ENCODE measurements at places on chromosomes 13 and 19.

DNA sequence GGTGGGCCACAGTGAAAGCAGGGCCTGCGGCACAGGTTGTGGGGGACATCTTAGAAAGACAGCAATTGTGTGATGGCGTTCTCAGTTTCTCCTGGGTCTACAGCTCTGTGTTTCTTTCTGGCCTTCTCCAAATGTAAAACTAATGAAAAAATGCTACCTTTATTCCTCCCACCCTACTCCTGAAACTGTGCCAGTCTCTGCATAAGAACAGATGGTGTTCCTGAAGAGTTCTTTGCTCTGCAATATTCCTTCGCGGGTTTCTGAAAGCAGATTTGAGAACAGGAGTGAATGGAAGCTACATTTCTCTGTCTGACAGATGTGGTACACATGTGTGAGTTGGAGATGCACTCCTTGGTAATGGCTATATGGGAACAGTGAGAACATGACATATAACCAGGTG, 18.0 kb upstream of the LRCH1 start:
- DNase-seq, result no peak

DNA sequence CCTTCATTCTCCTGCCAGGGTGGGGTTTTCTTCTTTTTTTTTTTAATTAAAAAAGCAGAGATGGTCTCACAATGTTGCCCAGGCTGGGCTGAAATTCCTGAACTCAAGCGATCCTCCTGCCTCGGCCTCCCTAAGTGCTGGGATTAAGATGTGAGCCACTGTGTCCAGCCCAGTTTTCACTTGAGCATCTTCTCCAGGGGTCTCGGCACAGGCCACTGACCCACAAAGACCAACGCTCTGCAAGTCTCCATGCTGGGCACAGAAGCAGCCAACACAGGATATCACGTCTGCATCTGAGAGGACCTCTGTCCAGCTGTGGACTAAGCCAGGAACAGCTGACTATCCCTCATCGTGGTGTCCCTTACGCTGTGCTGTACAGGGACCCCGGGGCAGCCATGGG, 9.5 kb upstream of the TMEM86B start:
- no peak for DNase-seq

DNA sequence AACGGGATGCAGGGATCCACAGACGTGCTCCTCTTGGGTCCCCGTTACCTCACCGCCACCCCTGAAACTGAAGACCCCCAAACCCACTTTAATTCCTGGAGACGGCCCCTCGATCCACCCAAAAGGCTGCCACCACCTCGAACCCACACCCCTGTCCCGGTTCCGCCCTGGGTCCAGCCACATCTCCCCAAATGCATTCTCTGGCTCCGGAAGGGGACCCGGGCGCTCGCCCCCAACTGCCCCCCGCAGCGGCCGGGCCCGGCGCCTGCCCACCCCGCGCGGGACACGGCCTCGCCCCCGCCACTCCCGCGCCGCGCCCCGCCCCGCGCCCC, 219 bp upstream of the FSTL3 start:
- no peak for DNase-seq

GRCh38 chr13:79786176-79786575, 305.2 kb downstream of the NDFIP2 start:
- DNase-seq, result no peak

DNA sequence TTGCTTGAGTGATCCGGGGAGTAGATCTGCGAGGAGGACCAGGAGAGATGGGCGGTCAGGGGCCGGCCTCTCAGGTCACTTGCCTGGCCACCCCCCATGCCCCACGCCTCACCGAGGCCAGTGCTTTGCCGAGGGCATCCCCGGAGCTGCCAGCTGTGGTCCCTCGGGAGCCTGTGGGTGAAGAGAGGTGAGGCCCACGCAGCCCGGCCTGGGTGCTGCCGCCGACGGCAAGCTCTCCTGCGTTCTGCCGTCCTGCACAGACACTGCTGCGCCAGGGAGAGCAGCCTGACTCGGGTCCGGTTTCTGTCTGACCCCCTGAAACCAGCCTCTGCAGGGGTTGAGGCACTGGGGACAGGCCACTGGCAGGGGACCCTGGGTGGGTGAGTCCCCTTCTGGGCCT, 15.8 kb upstream of the UQCR11 start:
- no peak for DNase-seq

DNA sequence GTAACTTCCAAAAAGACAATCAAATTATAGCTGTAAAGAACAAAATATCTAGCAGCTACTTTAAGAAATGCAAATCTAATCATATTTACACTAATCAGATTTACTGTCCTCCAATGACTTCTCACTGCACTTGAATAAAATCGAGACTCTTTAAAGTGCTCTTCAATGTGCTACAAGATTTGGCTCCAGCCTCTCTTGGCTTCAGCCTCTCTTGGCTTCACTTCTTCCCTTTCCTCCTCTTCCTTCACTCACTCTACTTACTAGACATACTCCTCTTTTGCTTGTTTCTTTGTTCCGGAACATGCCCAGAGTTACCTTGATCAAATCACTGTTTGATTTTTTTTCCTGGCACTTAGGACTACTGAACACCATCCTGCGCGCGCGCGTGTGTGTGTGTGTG, 495.4 kb downstream of the LMO7 start:
- DNase-seq, result no peak

GRCh38 chr13:68078874-68079273, 848.7 kb upstream of the PCDH9 start:
- DNase-seq, result no peak

- no peak for DNase-seq
Observed at GRCh38 chr13:36057041-36057440, 74.1 kb downstream of the DCLK1 start.

- no peak for DNase-seq
Observed at GRCh38 chr13:110125613-110126272, 181.2 kb downstream of the COL4A1 start.

GRCh38 chr19:45939792-45940514, 25.4 kb upstream of the NANOS2 start:
- no peak for DNase-seq

- DNase-seq, result no peak
Observed at GRCh38 chr19:38654628-38655055, 7.2 kb downstream of the ACTN4 start.

DNA sequence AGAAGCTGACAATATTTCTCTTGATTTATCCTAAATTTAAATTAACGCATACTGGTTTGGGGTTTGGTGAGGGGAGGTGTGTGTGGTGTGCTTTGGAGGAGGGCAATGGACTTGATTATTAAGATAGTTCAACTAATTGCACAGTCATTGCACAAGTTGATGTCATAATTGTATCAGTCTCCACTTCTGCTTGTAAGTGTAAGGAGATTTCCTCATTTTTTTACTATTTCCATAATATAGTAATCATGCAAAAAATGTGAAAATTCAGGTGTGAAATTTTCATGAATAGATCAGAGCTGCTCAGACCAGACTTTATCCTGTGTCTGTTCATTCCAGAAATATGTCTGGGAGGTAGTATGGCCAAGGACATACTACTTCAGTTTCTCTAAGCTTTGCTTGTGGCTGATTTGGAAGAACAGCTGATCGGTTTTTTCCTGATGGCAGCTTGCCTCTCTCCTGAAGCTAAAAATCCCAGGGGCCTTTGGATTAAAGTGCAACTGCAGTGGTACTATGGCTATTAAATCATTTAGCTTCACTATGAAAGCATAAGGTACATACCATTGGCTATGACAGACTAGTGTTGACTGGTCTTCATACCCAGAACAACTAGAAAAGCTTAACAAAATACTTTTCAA, 201.8 kb upstream of the MIR17HG start:
- no peak for DNase-seq

GRCh38 chr13:37134411-37135041, 29.1 kb upstream of the CSNK1A1L start:
- DNase-seq, result no peak

GRCh38 chr13:103953859-103954258, 887.6 kb upstream of the SLC10A2 start:
- DNase-seq, result no peak

GRCh38 chr19:19541616-19542015, 3.6 kb downstream of the CILP2 start:
- DNase-seq, result no peak

All from colonic mucosa (tissue), 4 donors.